Cortex of kidney (tissue), 1 donor: ENCODE measurements at places on chromosomes 16 and 17.

DNA sequence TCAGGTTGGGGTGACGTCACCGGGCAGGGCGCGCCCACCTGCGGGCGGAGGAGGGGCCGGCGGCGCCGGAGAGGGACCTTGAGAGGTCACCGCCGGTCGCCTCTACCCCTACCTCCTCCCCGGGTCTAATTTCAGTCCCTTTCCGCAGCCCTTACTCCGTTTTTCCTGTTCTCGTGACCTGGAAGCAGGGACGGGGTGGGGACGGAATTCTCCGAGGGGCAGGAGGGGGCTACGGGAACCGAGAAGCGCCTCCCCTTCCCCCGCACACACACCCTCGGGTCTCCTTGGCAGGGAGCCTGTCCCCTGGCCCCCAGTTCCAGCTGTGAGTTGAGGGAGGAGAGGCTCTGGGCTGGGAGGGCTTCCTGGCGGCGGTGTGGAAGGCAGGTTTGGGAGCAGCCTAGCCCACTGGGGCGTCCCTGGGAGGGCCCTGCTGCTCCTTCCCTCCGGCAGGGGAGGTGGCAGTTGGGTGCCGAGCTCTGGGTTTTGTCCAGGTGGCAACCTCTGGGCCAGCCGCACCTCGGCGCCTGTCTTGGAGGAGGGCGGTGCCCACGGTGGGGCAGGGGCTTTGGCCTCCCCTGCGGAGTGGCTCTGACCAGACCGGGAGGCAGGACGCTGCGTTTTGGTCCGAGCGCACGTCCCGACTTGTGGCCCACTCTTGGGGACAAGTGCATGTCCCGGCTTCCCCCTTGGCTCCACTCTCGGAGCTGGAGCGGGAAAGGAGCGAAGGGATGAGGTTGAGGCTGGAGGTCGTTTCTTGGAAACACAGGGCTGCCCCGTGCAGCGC, 773 bp downstream of the SYNGR3 start:
- DNase-seq: no peak

DNA sequence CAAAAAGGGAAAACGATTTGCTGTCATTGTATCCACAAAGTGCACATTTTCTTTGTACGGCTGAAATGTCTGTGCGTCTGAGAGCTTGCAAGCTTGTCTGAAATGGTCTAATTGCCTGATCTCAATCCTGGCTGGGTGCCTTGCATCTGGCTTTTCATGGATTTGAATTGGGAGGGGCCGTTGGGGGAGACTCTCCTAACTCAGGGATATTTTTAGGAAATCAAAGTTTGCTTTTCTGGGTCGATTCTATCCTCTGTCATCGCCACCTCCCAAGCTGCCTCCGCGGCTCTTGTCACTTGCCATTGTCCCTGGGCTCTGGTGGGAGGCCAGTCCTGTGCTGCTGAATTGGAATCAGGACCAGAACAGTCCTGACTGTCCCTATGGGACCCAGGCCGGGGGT, 33.3 kb upstream of the MGAT5B start:
- DNase-seq: no peak

GRCh38 chr17:3964203-3965117, at the start of gene ATP2A3:
Gene ATP2A3, minus strand, starts transcription at chr17:3964437. Its CDS starts 146 bp downstream, at chr17:3964291.
- DNase-seq: no peak

GRCh38 chr17:66540131-66540781, 237.8 kb downstream of the PRKCA start:
- no peak for DNase-seq

DNA sequence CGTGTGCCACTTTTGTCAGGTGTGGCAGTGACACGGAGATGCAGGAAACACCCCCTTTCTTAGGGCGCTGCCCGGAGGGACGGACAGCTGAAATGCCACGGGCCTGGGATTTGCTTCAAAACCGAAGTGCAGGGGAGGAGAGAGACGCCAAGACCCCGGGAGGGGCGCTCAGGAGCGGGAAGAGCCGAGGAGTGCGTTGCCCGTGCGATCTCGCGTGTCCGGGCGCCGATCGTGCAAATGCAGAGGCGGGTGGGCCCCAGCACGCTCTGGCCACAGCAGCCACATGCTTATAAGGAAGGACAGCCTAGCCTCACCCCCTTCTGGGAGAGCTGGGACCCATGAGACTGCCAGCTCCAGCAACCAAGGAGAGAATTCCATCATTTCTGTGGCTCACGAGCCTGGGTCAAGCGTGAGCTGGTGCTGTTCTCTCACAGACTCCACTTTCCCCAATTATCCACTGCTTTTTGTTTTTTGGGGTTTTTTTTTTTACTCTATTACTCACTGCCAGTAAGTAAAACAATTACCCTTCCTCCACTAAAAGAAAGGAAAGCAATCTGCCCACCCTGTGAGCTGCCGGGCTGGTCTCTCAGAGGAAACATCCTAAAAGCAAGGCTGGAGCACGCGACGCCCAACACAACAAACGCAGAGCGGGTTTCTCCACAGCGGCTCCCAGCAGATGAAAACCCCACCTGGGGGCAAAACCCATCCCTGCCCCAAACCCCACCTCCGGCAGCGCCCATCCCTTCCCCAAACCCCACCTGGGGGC, 27.2 kb upstream of the C16orf95 start:
- no peak for DNase-seq
